ENCODE measurements at places on chromosomes 6 and 20.

DNA sequence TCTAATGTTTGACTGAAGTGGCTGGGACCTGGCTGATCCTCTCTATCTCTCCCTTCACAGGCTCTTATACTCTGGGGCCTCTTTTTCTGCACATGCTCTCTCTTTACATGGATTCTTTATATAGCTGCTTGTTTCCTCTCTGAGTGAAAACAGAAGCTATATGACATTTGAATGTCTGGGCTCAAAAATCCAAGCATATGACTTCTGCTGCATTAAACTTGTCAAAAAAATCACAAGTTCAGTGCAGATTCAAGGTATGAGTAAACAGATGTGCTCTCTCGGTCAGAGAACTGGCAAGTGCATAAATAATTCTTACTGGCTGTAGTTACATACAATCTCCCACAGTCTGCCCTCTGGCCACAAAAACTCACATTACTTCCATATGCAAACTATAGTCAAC is 96.6 kb downstream of the LCA5 start:
- no peak for DNase-seq

GRCh38 chr6:143535189-143535614 is 23.7 kb upstream of the FUCA2 start:
- DNase-seq = no peak

DNA sequence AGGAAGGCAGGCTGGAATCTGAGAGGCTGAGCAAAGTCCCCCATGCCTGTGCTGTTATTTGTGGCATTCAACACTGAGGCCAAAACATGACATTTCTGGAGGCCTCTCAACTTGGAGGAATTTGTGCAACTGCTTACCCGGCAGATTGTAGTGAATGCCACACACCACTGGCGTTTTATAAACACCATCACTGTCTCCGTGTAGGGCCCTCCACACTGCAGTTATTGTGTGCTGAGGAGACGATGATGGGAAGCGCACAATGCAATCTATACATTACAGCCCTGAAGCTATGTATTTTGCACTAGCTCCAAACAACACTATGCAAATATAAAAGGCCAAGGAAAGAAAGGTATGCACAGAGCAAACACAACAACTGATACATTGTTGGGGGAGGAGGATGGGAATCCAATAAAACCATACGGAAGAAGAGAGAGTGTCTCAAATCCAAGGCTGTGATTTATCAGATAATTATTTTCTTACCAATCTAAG is 106.5 kb downstream of the SMLR1 start:
- peak; percentile 64 for DNase-seq

- no peak for DNase-seq
Measured at GRCh38 chr6:78910591-78911171, 43.3 kb downstream of the IRAK1BP1 start.

- DNase-seq = no peak
Measured at GRCh38 chr6:12977206-12977605, 260.6 kb downstream of the PHACTR1 start.

GRCh38 chr6:41601248-41601549 is 37.1 kb upstream of the MDFI start:
- no peak for DNase-seq

DNA sequence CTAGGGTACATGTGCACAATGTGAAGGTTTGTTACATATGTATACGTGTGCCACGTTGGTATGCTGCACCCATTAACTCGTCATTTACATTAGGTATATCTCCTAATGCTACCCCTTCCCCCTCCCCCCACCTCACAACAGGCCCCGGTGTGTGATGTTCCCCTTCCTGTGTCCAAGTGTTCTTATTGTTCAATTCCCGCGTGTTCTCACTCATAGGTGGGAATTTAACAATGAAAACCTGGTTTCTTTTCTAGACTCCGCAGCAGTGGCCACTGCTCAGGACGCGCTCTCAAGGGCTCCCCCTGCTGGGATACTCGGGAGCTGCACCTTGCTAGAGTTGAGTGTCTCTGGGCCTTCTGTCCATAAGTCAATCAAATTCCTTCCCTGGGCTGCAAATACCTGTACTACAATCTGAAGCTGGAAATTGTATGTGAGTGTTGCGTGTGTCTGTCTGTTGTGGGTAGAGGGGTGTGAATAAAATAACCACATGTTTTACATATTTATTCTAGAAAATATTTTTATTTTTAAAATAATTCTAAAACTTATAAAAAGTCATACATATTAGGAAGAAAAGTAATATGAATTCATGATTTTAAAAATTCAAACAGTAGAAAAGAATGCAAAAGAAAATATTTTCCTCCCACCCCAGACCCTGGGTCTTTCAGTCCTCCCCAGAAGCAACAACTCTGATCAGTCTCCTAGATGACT is 8.2 kb upstream of the CEP250 start:
- peak; percentile 85 for DNase-seq

GRCh38 chr20:37877832-37878772 is 24.8 kb upstream of the VSTM2L start:
- DNase-seq = no peak

DNA sequence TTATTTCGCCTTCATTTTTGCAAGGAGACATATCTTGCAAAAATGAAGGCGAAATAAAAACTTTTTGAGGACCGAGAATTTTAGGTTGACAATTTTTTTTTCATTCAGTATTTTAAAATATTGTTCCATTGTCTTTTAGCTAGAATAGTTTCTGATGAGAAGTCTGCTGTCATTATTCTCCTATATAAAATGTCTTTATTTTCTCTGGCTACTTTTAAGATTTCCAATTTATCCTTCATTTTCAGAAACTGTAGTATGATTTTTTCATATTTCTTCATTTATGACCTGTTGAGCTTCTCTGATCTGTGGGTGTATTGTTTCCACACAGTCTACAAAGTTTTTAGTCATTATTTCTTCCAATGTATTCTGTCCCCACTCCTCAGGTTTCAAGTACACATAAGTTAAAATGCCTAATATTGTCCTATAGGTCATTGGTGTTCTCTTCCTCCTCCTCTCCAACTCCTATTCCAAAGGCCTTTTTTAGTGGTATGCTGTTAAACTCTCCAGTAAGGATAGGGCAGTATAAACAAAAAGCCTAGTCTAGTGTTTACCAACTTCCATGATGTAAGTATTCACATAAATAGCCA is 15.7 kb downstream of the AHI1 start:
- no peak for DNase-seq
